ENCODE measurements at places on chromosomes 3 and 15.

DNA sequence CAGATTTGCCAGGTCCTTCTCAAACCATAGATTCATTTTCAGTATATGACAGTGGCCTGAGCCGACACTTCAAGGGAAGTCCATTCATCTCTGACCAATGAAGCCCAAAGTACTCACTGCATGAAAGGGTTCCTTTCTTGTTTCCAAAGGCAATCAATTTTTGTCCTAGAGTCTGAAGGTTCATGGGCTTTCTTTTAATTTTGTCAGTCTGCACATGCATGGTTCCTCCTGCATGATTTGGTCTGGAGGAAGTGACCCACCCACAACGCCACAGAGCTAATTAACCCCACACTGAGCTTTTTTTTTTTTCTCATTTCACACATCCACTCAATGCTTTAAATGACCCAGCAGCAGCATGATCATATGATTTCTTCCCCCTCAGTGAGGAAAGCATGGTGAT lies 216.4 kb downstream of the TIGIT start:
- no peak for DNase-seq

DNA sequence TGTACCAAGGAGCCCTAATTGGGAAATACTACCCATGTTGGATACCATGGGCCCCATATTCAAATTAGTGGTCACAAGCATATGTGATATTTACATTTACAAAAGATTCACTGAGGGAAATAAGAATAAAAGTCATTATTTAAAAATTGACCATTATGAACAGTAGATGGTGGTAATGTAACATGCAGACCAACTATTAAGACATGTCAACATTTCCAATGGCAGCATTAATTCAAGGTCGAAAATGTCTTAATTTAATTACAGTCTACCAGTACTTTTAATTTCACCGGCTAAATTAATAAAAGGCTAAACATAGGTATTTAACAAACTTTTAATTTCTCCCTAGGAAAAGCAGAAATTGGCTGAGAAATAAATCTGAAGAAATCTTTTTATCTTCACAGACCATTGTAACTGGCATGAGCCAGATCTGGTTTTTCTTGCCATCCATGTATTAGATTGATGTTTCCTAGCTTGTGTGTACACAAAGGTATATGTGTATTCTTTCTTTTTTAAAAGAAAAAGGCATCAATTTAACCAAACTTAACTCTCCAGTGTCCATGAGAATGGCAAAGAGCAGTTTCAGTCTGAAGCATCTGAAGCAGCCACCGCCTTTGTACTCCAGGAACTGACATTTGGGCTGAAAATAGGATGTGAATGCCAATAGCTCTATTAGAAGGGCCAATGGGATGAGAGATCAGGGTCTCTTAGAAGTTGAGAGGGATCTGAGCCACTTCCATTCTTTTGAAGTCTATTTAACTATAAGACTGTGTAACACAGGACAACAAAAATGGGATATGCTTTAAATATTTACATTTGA lies 26.6 kb downstream of the NEK11 start:
- DNase-seq: no peak

GRCh38 chr15:31051496-31052080 lies 49.9 kb downstream of the TRPM1 start:
- no peak for DNase-seq

GRCh38 chr15:90617171-90617570 lies 87.4 kb downstream of the CRTC3 start:
- peak; percentile 58 for DNase-seq

- DNase-seq: no peak
Measured at GRCh38 chr15:70503798-70504298, 259.5 kb downstream of the UACA start.

- DNase-seq: no peak
Measured at GRCh38 chr3:181703601-181704420, 7.9 kb upstream of the SOX2 start.

DNA sequence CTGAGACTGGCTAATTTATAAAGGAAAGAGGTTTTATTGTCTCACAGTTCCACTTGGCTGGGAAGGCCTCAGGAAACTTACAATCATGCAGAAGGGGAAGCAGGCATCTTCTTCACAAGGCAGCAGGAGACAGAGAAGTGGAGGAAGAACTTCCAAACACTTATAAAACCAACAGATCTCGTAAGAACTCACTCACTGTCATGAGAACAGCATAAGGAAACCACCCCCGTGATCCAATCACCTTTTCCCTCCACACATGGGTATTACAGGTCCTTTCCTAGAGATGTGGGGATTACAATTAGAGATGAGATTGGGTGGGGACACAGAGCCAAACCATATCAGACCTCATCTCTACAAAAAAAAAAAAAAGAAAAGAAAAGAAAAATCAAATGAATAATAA lies 25.7 kb downstream of the CGGBP1 start:
- no peak for DNase-seq

GRCh38 chr3:13519006-13519791 lies 29.7 kb upstream of the FBLN2 start:
- no peak for DNase-seq

DNA sequence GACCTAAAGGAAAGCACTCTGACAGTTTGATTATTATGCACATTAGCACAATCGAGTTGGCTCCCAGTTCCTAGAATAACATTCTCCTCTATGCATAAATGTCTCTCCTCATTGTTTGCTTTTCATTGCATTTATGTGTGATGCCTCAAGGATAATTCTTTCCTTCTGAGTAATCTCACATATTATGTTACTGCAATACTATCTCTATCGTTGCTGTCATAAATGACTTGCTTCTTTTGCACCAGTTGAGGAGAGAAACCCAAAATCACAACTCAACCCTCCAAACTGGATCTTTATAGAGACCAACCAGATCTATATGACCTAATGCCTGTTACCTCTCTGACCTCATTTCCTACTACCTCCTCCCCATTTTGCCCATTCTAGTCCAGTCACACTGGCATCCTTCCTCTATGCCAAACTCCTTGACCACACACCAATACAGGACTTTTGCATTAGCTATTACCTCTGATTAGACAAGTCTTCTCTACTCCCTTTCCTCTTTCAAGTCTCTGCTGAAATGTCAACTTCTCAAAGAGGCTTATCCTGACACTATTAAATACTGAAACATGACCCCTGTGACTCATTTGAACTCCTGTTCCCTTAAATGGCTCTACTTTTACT lies 1026.0 kb downstream of the TUSC7 start:
- DNase-seq: no peak

GRCh38 chr3:111236836-111237713 lies 165.5 kb downstream of the NECTIN3 start:
- DNase-seq: no peak

DNA sequence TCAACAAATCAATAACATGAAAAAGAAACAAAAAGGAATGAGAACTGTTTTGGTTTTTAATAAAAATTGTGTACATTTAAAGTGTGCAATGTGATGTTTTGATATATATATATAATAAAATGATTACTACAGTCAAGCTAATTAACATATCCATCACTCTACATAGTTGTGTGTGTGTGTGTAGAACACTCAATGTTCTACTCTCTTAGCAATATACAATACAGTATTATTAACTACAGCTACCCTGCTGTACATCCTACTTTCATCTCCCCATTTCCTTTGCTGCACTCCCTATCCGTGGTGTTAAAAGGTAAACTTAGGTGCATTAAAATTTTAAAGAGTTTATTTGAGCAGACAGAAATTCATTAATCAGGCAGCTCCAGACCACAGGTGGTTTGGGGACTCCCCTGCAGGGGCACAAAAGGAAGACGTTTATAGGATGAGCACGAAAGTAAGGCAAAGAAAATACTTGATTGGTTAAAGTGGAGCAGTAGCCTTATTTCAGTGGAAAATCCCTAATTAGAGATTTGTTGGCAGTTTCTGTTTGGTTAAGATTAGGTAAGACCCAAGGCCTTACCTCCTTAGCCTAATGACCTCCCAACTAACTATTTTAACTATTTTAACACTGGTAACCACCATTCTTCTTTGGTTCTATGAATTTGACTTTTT lies 61.8 kb upstream of the SNRK start:
- DNase-seq: no peak

DNA sequence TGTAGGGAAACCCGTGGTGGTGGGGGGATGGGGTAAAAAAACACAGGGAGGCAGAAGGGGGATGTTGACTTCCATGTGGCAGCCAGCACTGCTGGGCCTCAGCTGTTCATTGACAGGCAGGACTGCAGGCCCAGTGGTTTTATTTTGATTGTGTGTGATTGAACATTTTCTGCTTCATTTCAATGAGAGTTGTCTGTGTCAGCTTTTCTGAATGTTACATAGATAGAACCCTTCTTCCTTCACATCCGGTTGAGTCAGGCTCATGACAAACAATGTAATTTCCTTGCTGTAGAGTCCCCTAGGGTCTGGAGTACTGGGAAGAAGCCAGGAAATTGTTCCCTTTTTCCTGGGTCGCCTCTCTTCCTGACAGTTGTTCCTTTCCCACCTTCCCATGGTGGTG lies 8.2 kb upstream of the RPP25 start:
- DNase-seq: peak; percentile 17

GRCh38 chr3:28924744-28925360 lies 356.0 kb upstream of the RBMS3 start:
- peak; percentile 58 for DNase-seq

DNA sequence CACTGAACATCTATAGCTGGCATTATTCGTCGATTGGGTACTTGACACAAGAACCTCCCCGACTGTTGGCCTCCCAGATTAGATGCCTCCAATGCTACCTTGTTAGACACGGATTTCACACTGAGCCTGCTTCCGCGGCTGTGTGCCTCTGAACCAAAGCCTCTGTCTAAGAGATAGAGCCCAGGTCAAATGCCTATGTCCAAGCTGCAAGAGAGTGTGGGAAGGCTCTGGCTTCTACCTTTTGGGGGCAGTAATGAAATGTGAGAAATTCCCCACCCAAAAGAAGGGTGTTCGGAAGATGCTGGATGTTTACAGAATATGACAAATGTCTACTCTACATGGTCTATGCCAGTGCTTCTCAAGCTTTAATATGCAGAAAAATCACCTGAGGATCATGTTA lies 2.0 kb upstream of the RPUSD2 start:
- peak; percentile 32 for DNase-seq

DNA sequence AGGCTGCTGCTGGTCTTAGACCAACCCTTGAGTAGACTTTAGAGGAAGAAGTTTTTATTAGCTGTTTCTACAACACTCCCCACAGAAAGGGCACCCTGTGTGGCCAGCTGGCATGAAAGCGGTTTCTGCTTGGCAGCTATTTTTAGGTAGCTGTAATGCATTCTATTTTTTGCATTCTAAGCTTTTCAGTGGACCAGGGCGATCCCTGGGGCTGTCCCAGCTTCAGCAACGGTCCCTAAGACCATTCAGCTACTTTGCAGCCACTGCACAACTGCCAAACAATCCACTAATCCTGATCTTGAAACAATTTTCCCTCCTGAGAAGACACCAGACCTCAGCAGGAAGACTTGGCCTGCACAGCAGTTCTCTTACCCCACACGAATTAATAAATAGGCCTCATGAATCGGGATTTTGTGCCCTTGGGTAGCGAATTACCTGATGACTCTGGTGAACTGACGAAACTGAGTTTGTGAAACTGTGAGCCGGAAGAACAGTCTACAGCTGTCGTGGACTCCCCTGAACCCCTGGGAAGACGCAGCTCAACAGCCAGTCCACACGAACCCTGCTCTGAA lies 14.6 kb upstream of the TFRC start:
- DNase-seq: no peak

GRCh38 chr3:169971522-169971921 lies 4.9 kb downstream of the SEC62 start:
- no peak for DNase-seq

GRCh38 chr15:101309436-101310160 lies 14.6 kb upstream of the SNRPA1 start:
- no peak for DNase-seq

- DNase-seq: no peak
Measured at GRCh38 chr3:128532012-128532983, 39.3 kb upstream of the GATA2 start.

DNA sequence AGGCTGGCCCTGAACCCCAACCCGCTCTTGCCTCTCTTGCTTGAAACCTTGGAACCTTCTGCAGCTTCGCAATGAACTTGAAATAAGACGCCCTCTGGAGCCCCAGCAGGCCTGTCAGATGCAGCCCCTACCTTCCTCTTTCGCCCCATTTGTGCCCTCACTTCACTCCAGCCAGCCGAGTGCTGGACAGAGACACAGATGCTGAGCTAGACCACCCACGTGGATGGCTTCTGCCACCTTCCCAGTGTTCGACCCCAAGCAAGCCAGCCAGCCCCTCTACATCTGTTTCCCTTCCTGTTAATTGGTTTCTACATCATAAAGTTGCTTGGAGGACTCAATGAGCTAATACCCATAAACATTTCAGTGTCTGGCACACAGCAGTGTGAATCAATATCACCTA lies 23.8 kb upstream of the SNRPA1 start:
- no peak for DNase-seq

- no peak for DNase-seq
Measured at GRCh38 chr3:30741889-30742288, 135.5 kb downstream of the TGFBR2 start.

DNA sequence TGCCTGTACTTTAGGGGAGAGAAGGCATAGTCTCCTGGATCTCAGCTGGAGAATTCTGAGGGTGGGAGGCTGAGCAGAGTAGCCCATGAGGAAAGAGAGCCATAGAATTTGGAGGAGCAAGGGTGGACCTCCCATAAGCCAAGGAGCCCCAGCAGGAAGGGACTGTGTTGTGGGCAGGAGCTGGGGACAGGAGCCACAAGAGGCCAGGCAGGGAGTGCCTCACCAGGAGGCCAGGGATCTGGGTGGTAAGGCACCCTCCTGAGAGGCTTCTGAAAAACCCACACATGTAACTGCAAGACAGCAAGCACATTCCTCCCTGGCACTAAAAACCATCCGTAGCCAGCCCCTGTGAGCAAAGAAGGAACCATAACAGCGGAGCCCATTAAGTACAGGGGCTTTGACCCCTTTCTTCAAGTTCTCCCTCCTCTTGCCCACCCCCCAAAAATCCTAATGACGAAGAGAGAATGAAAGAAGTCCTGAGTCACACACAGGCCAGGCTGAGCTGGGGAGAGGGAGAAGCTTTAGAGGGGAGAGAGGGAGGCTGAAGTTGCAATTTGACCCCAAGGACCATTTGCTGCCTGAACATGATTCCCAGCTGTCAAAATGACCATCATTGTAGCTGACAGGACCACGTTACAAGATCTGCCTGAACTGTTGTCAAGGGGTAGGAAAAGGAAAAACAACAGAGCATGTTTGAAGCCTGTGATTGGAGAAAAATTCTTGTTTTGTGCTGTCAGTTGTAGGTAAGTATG lies 82.6 kb downstream of the TRIM42 start:
- DNase-seq: no peak

DNA sequence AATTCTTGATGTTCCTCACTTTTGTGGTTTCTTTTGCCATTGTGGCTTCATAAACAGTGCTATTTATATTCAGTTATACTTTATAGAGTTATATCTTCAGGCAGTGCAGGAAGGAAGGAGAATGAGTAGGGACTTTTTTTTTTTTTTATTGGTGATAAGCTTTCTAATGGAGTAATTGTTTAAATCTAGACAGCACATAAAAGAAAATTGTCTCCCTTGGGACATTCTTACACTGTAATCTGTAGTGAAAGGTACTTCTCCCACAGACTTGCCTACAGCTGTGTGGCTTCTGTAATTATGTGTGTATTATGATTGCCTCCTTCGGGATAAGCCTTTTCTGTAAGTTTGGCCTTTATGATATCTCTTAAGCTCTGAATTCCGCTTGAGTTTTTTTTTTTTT lies 41.6 kb downstream of the WDR76 start:
- DNase-seq: no peak

All from activated CD4-positive, alpha-beta T cell treated with anti-CD3 and anti-CD28 coated beads, Interleukin-10, Interleukin-2, amounts not matched to agents 100 ng/mL and 50 ng/mL, durations not matched to agents 16 hours and 8 hours (primary cell).